ENCODE measurements at places on chromosomes 1 and 21. TPM values are rescaled to one million over a fixed set of nuclear protein-coding genes. Genes with fewer than 3 reads are reported as not detected.

The CRP gene
- not detected for total RNA-seq

The IGSF9 gene
- total RNA-seq: 5.8 TPM

The C1QB gene
- total RNA-seq: 41.5 TPM

The MYBPH gene
- total RNA-seq: 12.0 TPM

The KCNJ9 gene
- total RNA-seq: 0.12 TPM

Data from metanephros (tissue), 2 donors.